ENCODE measurements at places on chromosomes 6 and 20. TPM values are rescaled to one million over a fixed set of nuclear protein-coding genes. Genes with fewer than 3 reads are reported as not detected.

The CDH26 gene
- 0.77 TPM for total RNA-seq

The SF3B5 gene
- 166 TPM for total RNA-seq

The OPN5 gene
- not detected for total RNA-seq

The ANKEF1 gene
- 0.26 TPM for total RNA-seq

The COL19A1 gene
- not detected for total RNA-seq

The RFX6 gene
- not detected for total RNA-seq

The KHDRBS2 gene
- not detected for total RNA-seq

The BANF2 gene
- not detected for total RNA-seq

The PLN gene
- 140 TPM for total RNA-seq

The HLA-DQB2 gene
- total RNA-seq = 9.8 TPM

The PNPLA1 gene
- total RNA-seq = not detected

The UBR2 gene
- total RNA-seq = 35.4 TPM

The PKHD1 gene
- total RNA-seq = 0.83 TPM

The CDH4 gene
- under 0.01 TPM for total RNA-seq

The HLA-DOB gene
- total RNA-seq = 0.82 TPM

The ASIP gene
- total RNA-seq = not detected

The ALDH8A1 gene
- total RNA-seq = not detected

The KHDC1L gene
- total RNA-seq = 0.83 TPM

The RIMS1 gene
- total RNA-seq = not detected

The ZNF831 gene
- 0.28 TPM for total RNA-seq

The BCAS1 gene
- total RNA-seq = not detected

The CST5 gene
- total RNA-seq = not detected

The STX11 gene
- 0.83 TPM for total RNA-seq

Data from uterus (tissue), 4 donors.